ENCODE measurements at places on chromosomes 13 and 19.
A peak's percentile ranks its signal among the peaks of the same experiment; 100 is the strongest.

GRCh38 chr13:39675904-39676303, 20.4 kb downstream of the COG6 start:
- DNase-seq = no peak

GRCh38 chr19:17486545-17487240, 16.4 kb downstream of the SLC27A1 start:
- no peak for DNase-seq

DNA sequence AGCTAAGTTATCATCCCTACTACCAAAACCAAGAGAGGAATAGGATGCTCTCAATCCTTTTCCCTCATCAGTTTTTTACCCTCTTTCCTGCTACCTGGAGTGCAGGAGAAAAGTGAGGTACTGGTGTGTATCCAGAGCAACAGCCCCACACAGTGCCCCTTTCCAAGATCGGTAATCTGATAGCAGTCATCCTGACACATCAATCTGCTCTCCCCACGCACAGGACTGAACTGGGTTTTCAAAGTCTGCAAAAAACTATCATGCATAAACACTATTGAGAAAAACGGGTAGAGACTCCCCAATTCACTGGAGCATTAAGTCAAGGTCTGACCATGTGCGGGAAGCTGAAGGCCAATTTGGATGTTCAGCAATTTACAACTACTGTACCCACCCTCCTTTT, 284.8 kb downstream of the RBM26 start:
- DNase-seq = no peak

DNA sequence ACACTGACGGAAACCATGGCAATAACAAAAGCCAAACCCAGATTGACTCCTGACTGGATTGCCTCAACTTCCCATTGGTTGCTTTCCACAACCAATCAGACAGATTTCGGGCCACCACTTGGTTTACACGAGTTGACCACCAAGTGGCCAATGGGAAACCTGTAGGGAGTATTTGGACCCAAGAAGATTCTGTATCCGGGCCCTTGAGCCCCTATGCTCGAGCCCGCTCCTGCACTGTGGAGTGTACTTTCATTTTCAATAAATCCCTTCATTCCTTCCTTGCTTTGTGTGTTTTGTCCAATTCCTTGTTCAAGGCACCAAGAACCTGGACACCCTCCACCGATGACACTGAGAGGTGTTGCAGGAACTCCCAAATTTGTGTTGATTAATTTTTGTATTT, 24.1 kb upstream of the URI1 start:
- DNase-seq = no peak

DNA sequence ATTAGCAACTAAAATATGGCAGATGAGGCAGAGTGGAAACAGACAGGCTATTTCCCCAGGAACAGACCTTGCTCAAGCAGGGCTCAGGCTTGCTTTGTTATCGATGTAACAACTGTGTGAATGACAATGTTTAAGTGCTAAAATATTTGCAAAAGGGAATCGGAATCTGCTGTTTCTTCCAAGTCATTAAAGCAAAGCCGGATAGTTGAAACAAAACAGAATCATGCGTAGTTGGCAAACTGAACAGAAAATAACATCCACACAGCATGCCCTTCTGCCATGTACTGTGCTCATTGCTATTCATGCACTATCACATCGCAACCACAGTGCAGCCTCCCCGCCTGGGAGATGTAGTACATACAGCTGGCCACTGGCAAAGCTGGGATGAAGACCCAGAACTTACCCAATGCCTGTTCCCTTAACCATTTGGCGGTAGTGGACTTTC, 799.1 kb downstream of the DIAPH3 start:
- no peak for DNase-seq

DNA sequence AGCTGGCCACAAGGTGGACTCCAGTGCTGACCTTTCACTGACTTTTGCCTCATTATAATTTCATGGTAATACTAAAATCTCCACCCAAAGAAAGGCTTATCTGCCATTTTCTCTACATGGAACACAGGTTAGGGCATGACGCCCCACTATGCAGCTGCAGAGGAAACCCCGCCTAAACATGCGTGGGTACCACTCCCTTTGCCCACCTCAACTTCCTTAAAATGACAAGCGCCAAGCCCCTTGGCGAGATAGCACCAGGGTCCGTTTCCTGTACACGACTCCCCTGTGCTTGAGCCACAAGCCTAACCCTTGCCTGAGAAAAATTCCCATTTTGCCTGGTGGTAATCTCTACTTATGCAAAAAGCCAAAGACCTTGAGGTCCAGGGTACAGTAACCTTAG, 36.0 kb upstream of the PABPC3 start:
- DNase-seq = no peak

GRCh38 chr13:113653264-113654174, 4.5 kb downstream of the ATP4B start:
- no peak for DNase-seq

DNA sequence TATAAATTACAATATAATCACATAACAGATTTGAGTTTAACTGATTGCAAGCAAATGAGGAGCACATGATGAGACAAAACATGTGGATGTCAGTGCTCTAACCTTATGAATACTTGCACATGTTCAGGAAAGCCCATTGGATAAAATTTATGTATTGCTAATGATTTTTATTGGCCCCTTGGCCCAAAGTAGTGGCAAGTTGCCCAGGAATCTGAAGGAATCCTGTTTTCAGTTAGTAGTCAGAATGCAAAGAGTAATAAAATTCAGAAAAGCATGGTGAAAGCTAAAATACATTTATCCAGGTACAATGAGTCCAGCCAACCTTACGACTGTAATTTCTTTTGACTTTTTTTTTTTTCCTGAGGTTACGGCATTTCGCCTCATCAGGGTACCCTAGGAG, 1539.4 kb downstream of the EFNB2 start:
- DNase-seq = no peak

DNA sequence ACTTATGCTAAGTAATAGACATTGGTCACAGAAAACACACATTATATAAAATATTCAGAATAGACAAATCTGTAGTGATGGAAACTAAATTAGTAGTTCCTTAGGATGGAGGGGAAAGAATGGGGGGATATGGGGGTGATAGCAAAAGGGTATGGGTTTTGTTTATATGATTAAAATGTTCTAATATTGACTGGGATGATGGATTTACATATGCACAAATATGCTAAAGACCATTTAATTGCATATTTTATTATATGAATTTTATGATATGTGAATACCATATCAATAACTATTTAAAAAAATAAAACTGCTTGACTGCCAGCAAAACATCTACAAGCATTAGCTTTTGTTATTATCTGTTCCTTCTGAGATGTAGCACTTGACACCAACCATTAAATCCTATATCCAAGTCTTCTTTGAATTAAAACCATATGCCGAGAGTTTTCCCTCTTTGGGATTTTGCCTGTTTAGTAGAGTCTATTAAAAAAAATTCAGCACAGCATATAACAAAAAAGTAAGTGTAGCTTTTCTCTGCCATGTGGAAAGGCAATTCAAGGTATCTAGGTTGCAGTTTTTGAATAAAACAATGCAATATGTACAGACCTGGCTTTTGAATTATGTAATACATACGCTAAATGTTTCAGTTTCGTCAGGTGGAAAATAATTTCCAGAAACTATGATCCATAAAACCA, 2584.1 kb upstream of the PCDH20 start:
- DNase-seq = no peak

GRCh38 chr19:15337202-15337601, 4.9 kb upstream of the BRD4 start:
- DNase-seq = no peak

DNA sequence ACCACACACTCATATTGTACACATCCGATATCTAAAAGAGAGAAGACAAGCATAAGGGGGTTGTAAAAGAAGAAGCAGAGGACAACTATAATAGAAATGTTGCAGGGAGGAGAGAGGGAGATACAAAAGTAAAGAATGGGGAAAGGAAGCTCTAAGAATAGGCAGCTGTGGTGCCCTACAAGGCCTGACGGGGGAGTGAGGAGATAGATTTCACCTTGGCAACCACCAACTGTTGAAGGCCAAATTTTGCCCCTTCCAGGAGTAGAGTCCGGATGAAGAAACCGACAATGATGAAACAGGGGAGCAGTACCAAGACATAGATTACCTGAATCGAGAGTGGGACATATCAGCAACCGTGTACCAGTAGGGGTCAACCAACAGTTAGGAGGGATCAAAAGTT, 15.9 kb downstream of the SLC6A16 start:
- no peak for DNase-seq

- DNase-seq = no peak
These were observed 58.9 kb downstream of the TMED1 start for GRCh38 chr19:10776900-10777650.

GRCh38 chr19:41299755-41300089, 10.2 kb upstream of the CCDC97 start:
- no peak for DNase-seq

- no peak for DNase-seq
These were observed 22.6 kb downstream of the MCF2L start for GRCh38 chr13:112991609-112992008.

- DNase-seq = peak; percentile 48
These were observed 61.4 kb upstream of the NFIC start for GRCh38 chr19:3304871-3305423.

DNA sequence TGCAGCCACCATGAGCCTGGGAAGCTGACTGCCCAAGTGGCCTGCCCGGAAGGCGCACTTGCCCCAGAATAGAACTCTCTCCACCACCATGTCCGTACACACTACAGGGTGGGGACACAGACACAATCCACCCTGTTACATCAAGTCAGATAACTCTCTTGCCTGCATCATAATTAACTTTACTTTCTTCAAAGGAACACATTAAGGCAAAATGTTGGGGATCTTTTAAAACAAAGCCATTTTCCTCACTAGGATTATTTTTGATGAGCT, 23.3 kb upstream of the VSTM2B start:
- no peak for DNase-seq

GRCh38 chr13:99416411-99417121, 84.7 kb upstream of the TM9SF2 start:
- DNase-seq = no peak

DNA sequence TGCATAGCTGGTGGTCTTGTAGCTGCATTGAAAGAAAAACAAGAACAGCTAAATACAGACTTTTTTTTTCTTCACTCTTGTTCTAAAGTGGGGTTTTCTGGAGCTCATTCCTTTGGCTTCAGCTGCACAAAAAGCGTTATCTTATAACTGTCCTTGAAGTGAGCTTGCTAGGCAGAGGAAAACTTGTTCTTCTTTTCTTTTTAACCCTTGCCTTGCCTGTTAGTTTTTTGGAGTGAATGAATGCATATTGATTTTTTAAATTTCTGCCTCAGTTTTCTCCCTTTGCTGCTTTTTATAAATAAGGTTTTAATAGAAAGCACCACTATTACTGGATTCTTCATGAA, 1.5 kb downstream of the ZNF765 start:
- DNase-seq = no peak

DNA sequence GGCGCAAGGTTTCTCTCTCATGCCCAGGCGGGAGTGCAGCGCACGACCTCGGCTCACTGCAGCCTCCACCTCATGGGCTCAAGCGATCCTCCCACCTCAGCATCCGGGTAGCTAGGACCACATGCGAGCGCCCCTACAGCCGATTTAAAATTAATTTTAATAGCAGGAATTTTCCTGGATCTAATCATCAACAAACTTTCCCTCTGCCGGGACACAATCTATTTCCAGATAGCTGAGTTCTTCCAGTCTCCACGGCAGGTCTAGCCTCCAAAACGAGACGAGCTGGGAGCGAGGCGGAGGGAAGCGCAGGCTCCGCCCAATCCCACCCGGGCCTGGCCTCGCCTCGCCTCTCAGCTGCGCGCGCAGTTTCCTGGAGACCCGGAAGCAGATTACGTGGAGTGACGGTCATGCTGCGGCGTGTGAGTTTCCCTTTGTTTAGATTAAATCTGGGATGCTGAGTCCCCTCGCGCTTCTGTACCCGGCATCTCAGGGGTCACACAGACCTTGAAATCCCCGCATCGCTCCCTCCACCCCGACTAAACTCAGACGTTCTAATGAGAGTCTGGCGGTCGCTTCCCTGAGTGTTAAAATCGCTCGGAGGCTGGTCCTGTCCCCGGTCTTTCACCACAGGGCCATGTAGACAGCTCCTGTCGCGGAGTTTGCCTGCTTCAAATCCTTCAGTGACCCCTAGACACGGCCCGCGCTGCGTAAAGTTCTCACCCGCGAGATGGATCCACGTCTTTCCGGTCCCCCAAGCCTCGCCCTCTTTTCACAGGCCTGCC, at the start of gene ZNF880:
Gene ZNF880 (plus strand): TSS at position 365 of the 782 bp plus-strand sequence. CDS start 43 bp downstream, at position 408.
- DNase-seq = peak; percentile 94

DNA sequence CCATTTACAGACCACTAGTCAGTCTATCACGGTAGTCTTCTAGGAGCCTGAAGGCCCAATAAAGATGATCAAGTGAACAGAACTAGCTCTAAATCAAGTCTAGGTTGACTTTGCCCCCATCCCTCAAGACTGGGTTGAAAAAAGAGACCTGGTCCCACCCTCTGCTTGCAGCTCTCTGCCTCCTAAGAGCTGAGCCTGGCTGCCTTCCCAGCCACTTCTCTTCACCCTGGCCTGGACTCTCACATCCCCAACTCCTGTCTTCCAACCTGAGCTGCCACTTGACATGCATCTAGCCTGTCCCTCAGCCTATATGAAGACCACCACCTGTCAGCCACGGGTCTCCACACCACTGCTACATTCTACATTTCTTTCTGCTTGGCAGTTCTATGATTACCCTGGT, 99.6 kb downstream of the FOXO1 start:
- no peak for DNase-seq

DNA sequence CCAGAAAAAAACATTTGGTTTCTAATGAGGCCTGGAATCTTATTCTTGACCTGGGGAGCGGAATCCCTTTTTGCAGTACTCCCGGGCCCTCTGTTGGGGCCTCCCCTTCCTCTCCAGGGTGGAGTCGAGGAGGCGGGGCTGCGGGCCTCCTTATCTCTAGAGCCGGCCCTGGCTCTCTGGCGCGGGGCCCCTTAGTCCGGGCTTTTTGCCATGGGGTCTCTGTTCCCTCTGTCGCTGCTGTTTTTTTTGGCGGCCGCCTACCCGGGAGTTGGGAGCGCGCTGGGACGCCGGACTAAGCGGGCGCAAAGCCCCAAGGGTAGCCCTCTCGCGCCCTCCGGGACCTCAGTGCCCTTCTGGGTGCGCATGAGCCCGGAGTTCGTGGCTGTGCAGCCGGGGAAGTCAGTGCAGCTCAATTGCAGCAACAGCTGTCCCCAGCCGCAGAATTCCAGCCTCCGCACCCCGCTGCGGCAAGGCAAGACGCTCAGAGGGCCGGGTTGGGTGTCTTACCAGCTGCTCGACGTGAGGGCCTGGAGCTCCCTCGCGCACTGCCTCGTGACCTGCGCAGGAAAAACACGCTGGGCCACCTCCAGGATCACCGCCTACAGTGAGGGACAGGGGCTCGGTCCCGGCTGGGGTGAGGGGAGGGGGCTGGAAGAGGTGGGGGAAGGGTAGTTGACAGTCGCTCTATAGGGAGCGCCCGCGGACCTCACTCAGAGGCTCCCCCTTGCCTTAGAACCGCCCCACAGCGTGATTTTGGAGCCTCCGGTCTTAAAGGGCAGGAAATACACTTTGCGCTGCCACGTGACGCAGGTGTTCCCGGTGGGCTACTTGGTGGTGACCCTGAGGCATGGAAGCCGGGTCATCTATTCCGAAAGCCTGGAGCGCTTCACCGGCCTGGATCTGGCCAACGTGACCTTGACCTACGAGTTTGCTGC, at the start of gene ICAM4:
Gene ICAM4 (plus strand): TSS at position 153 of the 935 bp plus-strand sequence. CDS start 58 bp downstream, at position 211.
- DNase-seq = no peak

All from right renal cortex interstitium (tissue), 3 donors.